Mesendoderm (in vitro differentiated cells): ENCODE measurements at places on chromosomes 7 and 10.
A peak's percentile ranks its signal among the peaks of the same experiment; 100 is the strongest.

DNA sequence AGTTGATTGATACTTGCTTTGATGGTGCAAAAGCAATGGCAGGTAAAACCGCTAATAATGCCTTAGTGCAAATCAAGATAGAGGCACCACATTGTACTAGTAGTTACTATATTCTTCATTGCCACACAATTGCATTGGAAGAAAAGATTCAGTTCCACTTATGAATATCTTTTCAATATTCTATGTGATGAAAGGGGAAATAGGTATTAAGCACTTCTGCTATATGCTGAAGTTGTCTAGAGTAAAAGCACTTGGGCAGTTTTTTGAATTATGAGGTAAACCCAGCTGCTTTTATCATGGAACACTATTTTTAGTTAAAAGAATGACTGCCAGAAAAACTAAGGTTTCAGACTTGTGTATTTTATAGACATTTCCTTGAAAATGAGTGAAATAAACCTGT is 15.5 kb downstream of the ENTPD7 start:
- DNase-seq: no peak

DNA sequence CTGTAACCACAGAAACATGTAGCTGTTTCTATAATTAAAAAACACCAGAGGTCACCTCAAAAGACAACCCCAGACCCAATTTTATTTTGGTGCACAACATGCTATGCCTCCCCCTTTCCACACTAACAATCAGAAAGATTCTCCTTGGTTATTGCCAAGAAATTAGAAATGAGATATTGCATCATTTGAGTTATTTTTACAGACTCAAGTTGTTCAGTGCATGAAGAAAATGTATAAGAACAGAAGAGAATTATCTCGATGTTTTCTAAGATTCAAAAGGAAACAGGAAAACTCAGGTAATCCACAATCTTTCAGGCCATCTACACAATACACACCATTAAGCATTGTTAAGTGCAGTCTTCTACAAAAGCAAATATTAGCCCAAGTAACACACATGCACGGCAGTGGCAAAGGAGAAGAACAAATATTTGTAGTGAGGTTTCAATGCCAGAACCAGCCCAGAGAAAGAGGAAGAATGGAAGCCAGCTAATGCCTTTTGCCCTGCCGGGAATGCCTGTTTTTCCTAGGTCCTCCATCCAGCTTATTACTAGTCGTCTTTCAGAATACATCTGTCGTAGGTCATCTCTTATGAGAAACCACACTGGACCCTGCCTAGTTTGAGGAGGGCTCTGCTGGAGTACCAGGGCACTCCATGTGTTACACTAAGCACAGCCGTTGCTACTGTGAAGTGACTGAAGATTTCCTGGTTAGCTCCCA is 67.6 kb upstream of the C1GALT1 start:
- DNase-seq: no peak

GRCh38 chr7:46859963-46860475 is 721.9 kb downstream of the TNS3 start:
- no peak for DNase-seq

- DNase-seq: peak; percentile 45
Observed at GRCh38 chr7:112752576-112752975, 37.6 kb downstream of the TMEM168 start.

DNA sequence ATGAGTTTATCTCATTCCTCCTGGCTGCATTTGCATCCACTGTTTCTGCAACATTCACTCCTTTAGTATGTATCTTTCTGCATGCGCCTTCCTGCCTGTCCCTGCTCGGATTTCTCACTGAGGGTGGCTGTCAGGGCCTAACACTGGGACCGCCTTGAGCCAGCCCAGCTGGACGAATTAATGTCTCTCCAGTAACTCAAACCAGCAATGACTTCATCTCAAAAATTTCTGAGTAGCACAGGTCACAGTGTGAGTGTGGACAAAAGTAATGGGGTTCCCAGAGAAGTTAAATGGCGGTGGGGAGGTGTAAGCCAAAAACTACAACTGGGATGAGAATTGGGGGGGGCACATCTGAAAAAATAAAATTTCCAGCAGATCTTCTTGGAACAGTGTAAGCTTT is 444.0 kb upstream of the MGMT start:
- DNase-seq: peak; percentile 45

GRCh38 chr10:73788864-73789658 is 3.7 kb downstream of the ZSWIM8 start:
- DNase-seq: peak; percentile 20

GRCh38 chr10:13803566-13804554 is 217.1 kb downstream of the PRPF18 start:
- no peak for DNase-seq

DNA sequence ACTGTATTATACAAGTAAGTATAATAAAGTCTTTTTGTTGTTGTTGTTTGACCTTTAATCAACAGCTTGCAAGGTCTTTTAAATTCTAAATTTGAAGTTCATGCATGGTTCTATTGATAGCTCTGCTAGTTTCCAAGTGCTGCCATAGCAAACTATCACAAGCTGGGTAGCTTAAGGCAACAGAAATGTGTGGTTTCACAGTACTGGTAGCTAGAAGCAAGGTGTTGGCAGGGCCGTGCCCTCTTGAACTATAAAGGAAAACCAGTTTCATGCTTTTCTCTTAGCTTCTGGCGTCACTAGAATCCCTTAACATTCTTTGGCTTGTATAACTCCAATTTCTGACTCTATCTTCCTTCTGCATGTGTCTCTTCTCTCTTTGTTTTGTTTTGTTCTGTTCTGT is 1021.9 kb upstream of the AUTS2 start:
- DNase-seq: no peak

GRCh38 chr10:89175816-89176215 is 31.3 kb downstream of the CH25H start:
- DNase-seq: peak; percentile 18

GRCh38 chr7:91898240-91898992 is 17.9 kb upstream of the MTERF1 start:
- no peak for DNase-seq

DNA sequence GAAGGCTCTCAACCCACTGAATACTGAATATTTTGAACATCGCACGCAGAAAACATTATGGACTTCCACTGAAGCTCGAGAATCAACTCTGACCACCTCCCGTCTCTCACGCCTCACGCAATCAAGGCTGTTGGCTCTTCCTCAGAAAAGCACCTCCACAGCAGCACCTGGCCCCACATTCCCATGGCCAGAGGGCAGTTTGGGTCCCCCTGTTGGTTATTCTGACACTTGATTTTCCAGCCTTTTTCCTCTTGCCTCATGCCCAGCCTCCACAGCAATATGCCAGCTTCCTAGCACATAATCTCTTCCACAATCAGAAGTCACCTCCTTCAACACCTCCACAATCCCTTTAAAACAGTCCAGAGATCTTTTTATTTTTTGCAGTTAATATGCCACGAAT is 55.9 kb downstream of the SVOPL start:
- DNase-seq: peak; percentile 62

GRCh38 chr7:90946730-90947501 is 317.3 kb upstream of the FZD1 start:
- DNase-seq: no peak

DNA sequence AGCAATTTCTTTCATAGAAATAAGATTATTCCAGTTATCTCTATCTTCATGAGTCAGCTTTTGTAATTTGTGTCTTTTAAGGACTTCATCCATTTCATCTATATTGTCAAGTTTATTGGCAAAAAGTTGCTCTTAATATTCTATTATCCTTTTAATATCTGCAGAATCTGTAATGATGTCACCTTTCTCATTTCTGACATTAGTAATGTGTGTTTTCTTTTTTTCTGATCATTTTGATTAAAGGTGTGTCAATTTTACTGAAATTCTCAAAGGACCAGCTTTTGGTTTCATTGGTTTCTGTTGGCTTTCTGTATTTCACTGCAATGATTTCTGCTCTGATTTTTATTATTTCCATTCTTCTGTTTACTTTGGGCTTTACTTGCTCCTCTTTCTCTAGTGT is 17.9 kb upstream of the OR2AE1 start:
- DNase-seq: no peak

GRCh38 chr10:7327885-7328284 is 82.9 kb downstream of the SFMBT2 start:
- DNase-seq: no peak
